ENCODE measurements at places on chromosomes 16 and 17.
A peak's percentile ranks its signal among the peaks of the same experiment; 100 is the strongest.

DNA sequence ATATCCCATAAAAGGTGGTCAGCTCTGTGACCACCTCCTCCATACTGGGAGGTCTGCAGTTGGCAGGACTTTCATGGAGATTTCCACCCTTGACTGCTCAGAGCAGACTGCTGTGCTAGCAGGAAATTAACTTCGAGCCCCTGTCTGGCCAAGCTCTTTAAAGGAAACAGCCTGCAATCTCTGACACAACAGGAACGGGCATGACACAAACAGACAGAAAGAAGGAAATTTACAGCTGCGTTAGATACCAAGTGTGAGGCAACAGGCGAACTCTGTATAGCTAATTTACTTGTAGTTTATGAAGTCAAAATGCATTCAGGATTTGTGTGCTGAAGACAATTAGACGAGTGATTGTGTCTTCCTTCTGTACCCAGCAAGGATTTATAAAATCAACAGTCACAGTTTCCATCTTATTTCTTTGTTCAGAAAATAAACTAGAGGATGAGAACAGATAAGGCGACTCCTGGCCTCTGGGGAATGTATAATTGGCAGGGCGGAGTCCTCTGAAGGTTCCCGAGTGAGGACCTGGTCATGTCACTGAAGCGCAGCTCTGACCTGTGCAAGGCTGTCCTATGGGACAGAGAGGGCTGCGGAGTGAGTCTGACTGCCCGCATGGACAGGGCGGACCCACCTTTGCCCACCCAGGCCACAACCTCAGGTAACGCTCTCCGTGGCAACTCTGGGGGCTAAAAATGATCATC lies 16.1 kb downstream of the WIPI1 start:
- no peak for DNase-seq

- no peak for DNase-seq
Measured at GRCh38 chr17:58084317-58084981, 1.2 kb downstream of the DYNLL2 start.

GRCh38 chr17:68290268-68290954 lies 516 bp downstream of the SLC16A6 start:
- peak; percentile 34 for DNase-seq

DNA sequence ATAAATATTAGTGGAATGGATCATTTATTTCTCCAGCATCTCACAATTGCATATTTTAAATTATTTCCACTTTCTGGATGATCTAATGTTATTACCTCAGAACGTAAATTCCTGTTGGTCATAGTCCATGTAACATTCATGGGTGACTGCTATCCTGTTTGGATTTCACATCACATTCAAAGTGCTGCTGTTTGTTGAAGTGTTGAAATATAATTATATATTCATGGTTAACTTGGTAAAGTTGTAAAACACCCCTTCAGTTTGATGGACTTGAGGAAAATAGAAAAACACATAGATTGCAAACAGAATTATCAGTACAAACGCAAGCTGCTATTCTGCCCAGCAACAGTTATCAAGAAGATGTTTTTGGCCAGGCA lies 59.6 kb downstream of the TANGO6 start:
- DNase-seq = no peak

GRCh38 chr16:50928065-50928464 lies 186.2 kb downstream of the CYLD start:
- DNase-seq = no peak

All from stimulated activated CD8-positive, alpha-beta memory T cell treated with anti-CD3 and anti-CD28 coated beads, Interleukin-7, amount 100 ng/mL, for 1 hour (primary cell).